Activated CD4-positive, CD25-positive, alpha-beta regulatory T cell (primary cell): ENCODE measurements at places on chromosomes 16 and 17.

DNA sequence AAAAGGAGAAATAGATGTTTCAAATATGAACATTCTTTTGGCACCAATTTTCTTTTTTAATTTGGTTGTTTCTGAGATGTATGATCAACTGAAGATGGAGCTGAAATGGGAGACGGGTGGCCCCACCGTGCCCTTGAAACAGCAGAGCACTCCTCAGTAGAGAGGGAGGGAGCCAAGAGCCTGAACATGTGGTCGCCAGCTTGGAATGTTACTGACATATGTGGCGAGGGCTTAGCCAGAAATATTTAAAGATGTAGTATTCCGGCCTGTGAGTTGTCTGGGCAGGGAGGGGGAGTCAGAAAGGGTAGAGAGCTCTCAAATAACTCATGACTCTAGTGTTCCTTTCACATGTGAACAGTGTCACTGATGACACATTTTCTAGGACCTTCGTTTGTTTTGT is 13.3 kb upstream of the MRC2 start:
- no peak for DNase-seq

GRCh38 chr17:65230040-65230439 is 92.9 kb downstream of the RGS9 start:
- no peak for DNase-seq

DNA sequence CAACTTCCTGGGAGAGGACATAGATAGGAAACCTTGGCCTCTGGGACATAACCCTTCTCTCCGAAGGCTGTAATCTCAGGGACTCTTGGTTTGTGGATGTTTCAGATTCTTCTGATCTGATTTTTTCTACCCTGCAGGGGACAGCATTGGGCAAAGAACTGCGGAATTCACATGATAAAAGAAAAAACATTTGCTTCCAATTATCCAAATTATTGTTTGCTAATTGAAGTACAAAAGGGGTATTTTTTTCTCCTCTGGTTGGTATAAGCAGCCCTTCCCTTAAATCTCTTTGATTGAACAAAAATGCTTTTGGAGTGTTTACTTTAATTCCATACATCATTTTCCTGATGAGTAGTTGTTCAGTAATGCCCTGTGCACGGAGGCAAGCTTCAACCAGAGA is 251.7 kb upstream of the IRX3 start:
- DNase-seq = no peak

DNA sequence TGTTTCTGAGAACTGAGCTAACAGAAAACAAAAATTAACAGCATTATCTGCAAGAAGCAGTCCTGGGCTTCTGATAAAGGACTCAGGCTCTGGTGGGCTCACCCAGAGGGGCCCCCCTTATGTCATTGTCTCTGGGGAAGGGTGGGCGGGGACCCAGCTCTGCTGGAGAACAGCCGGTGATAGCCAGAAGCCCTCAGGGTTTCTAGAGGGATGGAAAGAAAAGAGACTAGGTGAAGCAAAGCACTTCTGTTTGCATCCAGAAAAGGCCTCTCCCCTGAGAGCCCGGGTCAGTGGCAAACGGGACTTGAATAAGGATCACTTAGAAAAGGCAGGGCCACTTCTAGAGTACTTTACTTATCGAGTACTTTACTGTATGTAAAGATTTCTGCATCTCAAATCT is 7.0 kb upstream of the CDC42EP4 start:
- no peak for DNase-seq

- DNase-seq = no peak
Observed at GRCh38 chr17:71147906-71148305, 972.9 kb upstream of the SOX9 start.
